Endodermal cell (in vitro differentiated cells): ENCODE measurements at places on chromosomes 6 and 20.

DNA sequence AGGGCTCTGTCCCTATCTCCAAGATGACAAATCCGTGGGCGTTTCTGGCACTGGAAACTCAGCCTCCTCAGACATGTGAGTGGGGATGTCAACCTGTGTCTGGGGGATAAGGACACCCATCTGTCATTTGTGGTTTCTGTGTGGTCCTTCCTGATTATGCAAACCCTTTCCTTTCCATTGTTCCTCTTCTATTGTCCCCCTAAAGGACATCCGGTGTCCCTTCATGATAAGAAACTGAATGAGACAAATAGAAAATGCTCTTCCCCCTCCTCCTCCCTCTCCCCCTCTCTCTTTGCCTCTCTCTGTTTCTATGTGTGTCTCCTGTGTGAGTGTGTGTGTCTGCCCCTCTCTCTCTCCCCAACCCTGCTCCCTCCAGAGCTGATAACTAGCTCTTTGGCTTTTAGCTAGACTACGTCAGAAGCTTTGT, 11.5 kb upstream of the GLP1R start:
- no peak for DNase-seq

DNA sequence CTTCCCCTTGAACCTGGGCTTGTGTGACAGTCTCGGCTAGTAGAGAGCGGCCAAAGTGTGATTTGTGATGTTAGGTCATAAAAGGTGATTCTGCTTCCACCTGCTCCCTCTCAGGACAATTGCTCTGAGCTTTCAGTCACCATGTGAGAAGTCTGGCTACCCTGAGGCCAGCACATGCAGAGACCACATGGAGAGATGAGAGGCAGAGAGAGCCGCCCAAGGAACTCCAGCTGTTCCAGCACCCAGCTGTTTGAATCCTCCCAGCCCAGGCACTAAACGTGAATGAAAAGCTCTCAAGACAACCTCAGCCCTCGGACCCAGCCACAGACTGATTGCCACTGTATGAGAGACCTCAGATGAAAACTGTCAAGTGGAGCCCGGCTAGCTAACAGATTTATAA, 143.4 kb upstream of the EEF1E1 start:
- DNase-seq, result no peak

GRCh38 chr6:155959898-155960495, 504.4 kb upstream of the NOX3 start:
- no peak for DNase-seq

DNA sequence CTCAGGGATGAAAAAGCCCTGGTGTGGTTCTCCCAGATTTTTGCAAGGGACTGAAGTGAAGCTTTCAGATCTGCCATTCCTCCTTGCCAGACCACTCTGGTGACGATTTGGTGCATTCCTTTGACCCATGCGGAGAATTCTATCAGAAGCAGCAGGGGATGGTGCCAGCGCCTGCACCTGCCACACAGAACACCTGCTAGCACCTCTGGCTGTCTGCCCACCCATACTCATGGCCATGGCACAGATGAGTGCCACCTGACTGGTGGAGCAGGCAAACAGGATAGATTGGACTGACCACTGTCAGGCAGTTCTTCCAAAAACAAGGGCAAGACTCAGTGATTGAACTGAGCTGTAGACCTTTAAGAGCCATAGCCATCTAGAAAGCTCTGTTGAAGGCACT, 107.1 kb downstream of the CDYL start:
- DNase-seq, result no peak

DNA sequence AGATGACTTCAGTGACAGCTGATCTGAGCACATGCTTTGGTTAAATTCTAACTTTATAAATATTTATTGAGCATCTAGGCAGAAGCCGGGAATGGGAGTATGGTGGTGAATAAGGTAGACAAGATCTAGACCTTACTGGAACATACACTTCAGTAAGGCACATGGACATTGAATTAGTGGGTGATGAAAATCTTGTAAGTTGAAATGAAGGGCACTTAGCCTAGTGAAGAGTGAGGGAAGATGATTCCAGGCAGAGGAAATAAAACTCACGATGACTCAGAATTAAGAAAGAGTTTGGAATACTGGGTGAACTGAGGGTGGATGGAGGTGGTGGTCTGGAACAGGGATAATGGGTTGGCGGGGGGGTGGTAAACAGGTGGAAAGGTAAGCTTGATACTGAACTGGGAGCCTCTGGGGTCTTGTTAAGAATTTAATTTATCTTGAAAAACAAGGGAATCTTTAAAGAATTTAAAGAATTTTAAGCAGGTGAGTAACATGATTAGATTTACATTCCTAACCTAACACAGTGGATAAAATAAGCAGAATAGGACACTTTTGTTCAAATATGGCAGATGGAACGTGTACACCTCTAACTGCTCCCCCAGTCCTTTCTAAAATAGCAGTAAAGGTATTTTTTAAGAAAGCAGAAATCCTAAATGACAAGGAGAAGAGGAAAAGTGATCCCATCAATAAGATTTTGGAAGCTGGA, 75.2 kb upstream of the ARHGAP18 start:
- no peak for DNase-seq

DNA sequence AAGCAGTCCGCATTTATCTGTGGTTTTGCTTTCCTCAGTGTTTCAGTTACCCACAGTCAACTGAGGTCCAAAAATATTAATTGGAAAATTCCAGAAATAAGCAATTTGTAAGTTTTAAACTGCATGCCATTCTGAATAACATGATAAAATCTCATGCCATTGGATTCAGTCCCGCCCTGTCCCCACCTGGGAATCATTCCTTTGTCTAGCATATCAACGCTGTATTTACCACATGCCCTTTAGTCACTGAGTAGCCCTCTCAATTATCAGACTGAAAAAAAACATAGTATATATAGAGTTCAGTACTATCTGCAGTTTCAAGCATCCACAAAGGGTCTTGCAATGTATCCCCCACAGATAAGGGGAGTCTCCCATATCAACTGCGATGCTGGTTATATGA, 17.1 kb downstream of the RANBP9 start:
- DNase-seq, result no peak

DNA sequence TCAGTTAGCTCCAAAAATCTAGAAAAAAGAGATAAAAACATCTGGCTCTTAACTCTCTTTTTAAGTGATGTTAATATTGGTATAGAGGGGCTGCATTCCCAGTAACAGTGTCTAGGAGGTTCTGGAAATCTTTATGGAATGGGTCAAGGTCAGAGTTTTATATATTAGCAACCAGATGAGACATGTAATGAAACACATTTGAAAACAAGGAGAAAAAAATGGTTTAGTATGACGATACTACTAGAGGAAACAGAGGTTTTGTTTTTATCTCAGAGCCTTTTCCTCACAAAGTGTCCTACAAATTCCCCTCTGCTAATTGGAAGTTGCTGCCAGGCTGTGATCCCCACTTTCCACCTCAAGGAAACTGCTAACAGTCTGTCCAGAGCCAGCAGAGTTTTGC, 100.6 kb upstream of the ISM1 start:
- no peak for DNase-seq

DNA sequence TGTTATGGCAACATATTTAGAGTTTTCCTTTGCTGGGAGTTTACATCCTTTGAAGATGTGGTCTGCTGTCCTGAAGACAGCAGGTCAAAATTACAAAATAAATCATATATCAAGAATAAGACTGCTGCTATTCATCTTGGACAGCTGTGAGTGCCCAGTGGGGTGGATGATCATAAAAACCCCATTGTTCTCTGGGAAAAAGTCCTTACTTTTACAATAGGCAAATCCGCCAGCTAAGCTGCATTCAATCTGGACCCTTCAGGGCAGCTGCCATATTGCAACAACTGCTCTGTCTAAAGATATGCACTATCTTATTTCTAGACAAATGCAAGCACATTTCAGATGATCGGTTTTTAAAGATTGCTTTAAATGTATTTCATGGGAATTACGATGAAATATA, 19.4 kb downstream of the CASS4 start:
- peak; percentile 6 for DNase-seq

- no peak for DNase-seq
These were observed 1.1 kb upstream of the TAF8 start for GRCh38 chr6:42049116-42049809.

- DNase-seq, result no peak
These were observed 26.7 kb downstream of the KAT14 start for GRCh38 chr20:18164356-18164755.

DNA sequence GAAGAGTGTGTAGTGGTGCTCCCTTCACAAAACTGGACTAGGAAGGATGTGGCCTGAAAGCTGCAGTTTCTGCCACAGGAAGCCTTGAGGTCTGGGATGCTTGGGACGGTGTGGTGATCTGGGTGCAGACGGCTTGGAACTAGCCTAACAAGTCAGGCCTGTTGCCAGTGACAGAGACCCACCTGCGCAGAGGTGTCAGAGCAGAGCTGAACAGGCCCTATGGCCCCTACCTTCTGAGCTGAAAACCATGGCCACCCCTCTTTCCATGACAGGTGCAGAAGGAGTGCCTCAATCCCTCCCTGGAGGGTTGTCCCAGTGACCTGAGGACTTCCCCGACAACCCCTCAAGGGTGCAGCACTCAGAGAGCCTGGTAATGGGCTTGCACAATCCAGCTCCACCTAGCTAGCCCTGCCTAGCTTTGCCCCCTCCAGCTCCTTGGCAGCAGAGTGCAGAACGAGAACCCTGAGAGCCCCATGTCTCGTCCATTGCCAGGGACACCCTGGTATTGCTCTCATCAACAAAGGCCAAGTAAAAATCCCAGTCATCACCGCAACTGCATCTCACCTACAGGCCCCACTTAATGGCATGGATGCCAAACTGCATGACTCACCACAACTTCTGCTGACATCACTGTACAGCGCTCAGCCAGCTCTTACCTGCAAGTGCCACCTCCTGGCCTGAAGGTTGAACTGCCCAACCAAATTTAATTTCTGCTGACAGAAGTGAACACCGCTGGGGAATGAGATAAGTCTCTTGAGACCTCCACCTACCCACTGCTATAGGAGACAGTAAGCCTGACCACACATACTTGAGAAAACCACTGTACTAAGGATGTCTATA, 563.1 kb downstream of the TFAP2A start:
- peak; percentile 87 for DNase-seq

GRCh38 chr20:16279320-16279719, 293.9 kb downstream of the KIF16B start:
- DNase-seq, result peak; percentile 67

DNA sequence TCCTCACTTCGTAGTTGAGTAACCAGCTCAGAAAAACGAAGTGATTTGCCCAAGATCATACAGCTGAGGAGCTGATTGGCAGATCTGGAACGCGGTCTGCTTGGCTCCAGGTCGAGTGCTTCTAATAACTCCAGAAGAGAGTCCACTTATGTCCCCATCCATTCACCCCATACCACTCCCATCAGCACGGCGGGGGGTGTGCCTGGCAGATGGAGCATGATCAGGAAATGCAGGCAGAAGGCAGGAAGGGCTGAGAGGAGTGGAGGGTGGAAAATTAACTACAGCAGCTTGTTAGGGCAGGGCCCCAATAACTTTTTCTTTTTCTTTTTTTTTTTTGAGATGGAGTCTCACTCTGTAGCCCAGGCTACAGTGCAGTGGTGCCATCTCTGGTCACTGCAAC, 15.0 kb downstream of the FITM2 start:
- DNase-seq, result no peak

DNA sequence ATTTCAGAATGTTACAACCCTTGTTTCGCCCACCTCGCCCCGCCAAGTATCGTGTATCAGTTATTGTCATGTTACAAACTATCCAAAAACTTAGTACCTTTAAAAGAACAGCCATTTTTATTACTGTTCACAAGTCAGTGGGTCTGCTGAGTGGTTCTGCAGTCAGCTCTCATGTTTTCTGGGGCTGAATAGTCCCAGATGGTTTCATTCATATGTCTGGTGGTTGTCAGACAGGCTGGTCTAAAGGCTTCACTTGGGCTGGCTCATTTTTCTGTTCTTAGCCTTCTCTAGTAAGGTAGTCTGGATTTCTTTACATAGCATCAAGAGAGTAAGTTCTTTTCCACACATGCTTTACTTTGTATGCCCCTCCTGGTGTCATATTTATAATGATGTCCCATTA, 8.6 kb downstream of the ZNF292 start:
- no peak for DNase-seq

DNA sequence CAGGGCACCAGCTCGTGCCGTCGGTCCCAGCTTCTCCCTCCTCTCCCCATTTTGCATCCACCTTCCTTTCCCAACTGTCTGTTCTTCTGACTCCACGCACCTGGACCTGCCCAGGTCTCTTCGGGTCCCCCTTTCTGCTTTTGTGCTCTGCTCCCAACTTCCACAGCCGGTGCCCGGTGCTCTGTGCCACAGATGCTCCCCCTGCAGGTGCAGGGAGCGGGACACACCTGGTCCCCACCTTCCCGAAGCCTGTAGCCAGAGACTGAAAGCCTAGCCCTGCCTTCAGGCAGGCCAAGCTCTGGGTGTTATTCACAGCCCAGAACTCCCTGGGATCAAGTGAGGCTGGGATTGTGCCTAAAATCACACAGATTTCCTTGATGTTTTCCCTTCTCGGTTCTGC, 24.6 kb upstream of the BMP7 start:
- DNase-seq, result peak; percentile 81
